GM10248 (cell line): ENCODE measurements at places on chromosomes 3 and 15.

- DNase-seq: no peak
These were observed 30.4 kb downstream of the FSTL1 start for GRCh38 chr3:120420360-120420759.

- peak; percentile 35 for DNase-seq
These were observed 17.8 kb downstream of the SPATA12 start for GRCh38 chr3:57078344-57078634.

DNA sequence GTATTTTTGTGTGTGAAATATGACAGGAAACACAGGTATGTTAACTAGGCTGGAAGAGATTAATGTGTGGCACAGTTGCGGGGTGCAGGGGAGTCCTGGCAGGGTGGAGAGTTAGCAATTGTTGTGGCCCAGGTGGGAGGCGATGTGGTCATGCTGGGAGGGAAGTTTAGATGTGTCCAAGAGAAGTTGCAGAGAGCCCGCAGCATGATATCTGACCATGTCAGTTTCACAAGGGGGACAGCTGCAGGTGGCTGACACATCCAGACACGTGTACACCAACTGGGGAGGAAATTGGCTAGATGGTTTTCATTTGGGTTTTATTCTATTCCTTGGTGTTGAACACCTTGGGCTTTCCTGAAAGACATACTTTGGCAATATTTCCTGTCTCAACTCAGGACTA, 172.8 kb upstream of the RGMA start:
- no peak for DNase-seq

- DNase-seq: no peak
These were observed 789.2 kb upstream of the NR2F2 start for GRCh38 chr15:95541301-95541700.

GRCh38 chr15:35885870-35886269, 339.9 kb upstream of the DPH6 start:
- no peak for DNase-seq

GRCh38 chr3:183586477-183586876, 31.0 kb upstream of the KLHL6 start:
- no peak for DNase-seq

DNA sequence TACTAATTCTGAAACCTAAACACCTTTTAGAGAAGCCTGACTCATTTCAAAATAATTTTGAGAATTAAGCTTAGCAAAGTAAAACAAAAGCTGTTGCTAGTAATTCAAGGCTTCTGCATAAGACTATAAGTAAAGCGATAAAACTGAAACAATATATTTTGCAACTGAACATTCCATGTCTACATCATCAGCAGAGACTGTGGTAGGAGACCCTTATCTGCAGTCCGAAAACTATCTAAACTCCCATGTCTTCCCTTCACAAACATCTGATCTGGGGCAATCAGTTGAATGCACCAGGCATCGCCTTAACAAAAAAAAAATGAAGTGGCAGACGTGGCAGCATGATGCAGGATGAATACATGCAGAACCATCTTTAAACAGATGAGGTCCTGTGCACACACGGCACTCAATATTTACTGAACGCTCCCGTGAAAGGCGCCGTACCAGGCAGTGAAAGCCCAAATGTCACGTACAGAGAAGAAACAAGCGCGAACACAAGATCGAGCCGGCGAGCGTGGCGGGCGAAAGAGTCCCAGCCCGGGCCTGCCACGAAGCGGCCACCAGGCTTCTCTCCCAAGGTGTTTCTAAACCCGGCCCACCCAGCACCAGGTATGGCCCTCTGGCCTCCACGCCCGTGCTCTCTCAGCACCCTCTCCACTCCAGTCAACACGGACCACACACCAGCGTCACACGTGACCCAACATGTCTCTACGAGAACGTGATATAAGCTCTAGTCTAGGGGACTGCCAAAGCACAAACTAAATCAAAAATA, 63.0 kb downstream of the CHSY1 start:
- DNase-seq: peak; percentile 71

DNA sequence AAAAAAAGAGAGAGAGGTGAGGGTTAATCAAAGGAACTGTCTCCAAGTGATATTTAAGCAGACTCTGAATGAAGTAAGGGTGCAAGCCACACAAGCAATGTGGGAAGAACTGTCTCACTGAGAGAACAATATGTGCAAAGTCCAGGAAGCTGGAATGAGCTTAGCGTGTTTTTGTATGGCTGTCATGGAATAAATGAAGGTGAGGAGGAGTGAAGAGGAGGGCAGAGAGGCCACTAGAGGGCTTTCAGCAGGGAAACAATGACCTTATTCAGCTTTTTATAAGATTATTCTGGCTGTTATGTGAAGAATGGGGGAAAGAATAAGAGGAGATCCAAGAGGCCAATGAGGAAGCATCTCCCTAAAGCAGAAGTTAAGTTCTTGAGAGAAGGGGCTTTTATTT, 86.9 kb upstream of the COL8A1 start:
- no peak for DNase-seq

GRCh38 chr3:159818399-159818798, 170.2 kb upstream of the IL12A start:
- no peak for DNase-seq

- no peak for DNase-seq
These were observed 208.0 kb downstream of the MECOM start for GRCh38 chr3:169455472-169455871.

GRCh38 chr15:89291934-89292438, 42.6 kb downstream of the POLG start:
- DNase-seq: no peak

- no peak for DNase-seq
These were observed 3.0 kb downstream of the RAB6B start for GRCh38 chr3:133892541-133893231.

DNA sequence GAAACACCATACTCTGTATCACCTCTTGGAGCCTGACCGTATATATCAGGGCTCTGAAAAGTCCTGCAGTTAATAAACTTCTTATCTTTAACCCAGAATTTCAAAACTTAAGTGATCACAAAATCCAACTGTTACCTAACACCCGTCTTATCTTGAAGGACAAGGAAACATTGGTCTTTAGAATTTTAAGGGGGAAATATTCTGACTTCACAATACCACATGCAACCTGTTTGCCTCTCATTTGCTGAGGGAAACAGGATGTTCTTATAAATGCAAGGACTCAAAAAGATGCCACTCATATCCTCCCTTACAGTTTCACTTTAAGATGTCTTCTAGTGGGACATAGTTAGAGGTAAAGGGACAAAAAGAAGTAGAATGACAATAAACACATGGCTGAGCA, 67.9 kb downstream of the CRTC3 start:
- peak; percentile 45 for DNase-seq

- DNase-seq: no peak
These were observed 606.8 kb downstream of the GBE1 start for GRCh38 chr3:81154611-81155143.

- peak; percentile 55 for DNase-seq
These were observed 164.0 kb downstream of the IL20RB start for GRCh38 chr3:137121704-137122314.

DNA sequence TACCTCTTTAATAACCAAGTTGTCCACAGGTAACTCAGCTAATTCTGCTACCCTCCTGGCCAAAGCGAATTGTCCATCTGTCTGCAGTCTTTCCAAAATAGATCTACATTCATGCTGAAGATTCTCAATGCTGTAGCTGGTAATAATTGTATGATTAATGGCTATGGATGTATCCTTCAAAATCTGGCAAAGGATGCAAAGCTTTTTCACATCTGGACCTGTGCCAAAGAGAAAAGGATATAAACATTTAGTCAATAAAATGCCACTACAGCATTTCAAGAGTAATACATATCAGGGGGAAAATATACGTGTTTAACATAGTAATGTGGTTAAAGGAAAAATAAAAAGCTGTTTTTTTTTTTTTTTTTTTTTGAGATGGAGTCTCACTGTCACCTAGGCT, 48.7 kb downstream of the EIF3J start:
- DNase-seq: no peak

- DNase-seq: no peak
These were observed 94.5 kb downstream of the CHL1 start for GRCh38 chr3:291028-291427.

DNA sequence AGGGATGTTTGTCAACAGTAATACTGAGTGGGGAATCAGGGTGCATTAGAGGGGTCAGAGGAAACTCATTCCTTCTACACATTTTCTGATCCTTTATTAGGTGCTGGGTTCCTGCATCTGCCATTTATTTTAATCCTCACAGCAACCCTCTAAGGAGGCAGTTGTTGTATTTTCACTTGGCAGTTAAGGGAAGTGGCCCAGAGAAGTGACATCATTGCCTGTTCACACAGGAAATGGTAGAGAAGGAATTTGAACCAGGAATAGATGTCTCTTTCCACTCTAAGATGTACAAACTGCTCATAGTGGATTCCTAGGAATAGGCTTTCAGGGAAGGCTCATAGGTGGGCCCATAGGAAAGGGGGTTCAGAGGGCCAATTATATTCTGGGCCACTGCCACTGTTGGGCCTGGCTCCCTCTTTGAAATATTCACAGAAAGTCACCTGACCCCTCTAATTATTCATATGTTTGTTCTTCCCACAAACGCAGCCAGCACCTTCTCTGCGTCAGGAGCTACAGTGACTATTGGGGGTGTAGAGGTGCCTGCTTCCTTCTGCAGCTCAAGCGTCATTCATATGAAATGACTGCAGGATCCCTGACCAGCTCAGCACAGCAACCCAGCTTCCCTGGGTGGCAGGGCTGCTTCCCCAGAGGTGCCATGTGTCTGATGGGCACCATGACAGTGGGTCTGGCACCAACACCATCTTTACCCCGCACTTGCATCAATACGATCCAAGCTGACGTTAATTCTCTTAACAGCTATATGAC, 163.9 kb upstream of the SMAD3 start:
- DNase-seq: no peak

DNA sequence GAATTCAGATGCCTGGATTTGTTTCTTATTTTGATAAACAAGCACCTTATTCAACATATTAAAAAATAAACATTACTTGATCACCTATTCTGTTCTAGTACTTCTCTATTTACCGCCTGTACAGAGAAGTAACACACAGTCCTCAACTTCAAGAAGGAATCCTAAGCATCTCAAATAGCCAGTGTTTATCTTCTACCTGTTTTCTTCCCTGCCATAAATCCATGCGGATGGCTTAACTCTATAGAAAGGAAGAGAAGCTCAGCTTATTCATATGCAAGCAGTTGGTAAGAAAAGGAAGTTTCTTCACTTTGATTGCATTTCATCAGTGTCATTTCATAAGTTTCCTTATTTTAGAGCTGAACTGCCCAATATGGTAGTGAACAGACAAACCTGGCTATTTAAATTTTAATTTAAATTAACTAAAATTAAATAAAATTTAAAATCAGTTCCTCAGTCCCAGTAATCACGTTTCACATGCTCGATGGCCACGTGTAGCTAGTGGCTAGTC, 210.0 kb upstream of the PEX5L start:
- no peak for DNase-seq
